MCF 10A (cell line): ENCODE measurements at places on chromosomes 1 and 21. TPM values are rescaled to one million over a fixed set of nuclear protein-coding genes. Genes with fewer than 3 reads are reported as not detected.

GRCh38 chr1:84736944-84737343 is 46.7 kb upstream of the SSX2IP start:
- DNase-seq: no peak

The MAN1A2 gene
- 32.0 and 33.4 TPM in 2 replicates for total RNA-seq

DNA sequence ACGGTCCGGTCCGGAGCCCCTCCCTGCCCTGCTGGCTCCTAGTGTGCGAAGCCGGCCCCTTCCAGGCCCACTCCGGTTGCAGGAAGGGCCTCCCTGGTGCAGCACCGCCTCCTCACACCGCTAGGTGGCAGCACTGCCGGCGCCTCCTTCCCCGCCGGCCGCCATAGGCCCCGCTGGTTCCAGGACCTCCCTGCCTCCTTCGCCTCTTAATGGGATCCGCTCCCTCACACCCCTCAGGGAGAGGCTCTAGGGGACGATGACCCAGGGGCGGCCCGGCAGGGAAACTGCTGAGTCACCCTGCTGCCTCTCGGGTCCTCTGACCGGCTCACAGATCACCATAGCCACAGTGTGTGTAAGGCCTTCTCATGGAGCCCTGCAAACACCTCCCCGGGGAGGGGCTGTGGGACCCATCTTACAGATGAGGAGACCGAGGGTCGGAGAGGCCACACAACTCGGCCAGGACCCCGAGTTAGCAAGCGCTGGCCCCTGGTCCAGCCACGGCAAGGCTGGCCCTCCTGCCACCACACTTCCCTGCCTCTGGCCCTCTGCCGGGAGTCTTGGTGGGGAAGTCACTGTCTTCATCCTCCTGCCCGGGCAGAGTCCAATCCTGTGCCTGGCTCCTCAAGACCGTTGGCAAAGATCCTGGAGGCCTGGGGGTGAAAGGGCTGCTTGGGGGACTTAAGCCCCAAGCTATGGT is 1.6 kb upstream of the AJAP1 start:
- DNase-seq: peak; percentile 44

The CYP2J2 gene
- total RNA-seq: 0.25 and 0.42 TPM in 2 replicates

GRCh38 chr1:159946242-159947187 is 1.1 kb upstream of the IGSF9 start:
- no peak for DNase-seq

- DNase-seq: no peak
Measured at GRCh38 chr1:95233319-95233736, 682 bp upstream of the RWDD3 start.

DNA sequence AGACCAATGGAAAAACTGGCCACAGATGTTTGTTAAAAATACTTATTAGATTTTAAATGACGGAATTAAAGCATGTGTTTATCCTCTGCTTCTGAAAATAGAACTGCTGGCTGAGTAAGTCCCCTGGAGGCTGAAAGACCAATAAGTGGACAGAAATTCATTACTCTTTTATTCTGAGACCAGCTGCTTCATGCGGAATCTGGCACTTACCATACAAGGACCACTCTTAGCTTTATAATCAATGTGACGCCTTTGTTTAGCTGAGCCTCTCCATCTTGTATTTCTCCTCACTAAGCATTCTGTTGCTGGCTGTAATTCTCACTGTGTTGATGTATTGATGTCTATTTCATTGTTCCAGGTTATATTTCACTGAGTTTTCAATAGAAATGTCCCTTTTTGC is 6.3 kb upstream of the EXO1 start:
- DNase-seq: no peak

The PROX1 gene
- total RNA-seq: 0.61 TPM in 2 replicates

The CNKSR1 gene
- total RNA-seq: 31.0 and 35.5 TPM in 2 replicates

The KRTAP27-1 gene
- not detected in 2 replicates for total RNA-seq

The LRRC53 gene
- total RNA-seq: not detected in 2 replicates

The SELL gene
- not detected in 2 replicates for total RNA-seq

- no peak for DNase-seq
Measured at GRCh38 chr1:193062698-193063463, 3.5 kb downstream of the RO60 start.

DNA sequence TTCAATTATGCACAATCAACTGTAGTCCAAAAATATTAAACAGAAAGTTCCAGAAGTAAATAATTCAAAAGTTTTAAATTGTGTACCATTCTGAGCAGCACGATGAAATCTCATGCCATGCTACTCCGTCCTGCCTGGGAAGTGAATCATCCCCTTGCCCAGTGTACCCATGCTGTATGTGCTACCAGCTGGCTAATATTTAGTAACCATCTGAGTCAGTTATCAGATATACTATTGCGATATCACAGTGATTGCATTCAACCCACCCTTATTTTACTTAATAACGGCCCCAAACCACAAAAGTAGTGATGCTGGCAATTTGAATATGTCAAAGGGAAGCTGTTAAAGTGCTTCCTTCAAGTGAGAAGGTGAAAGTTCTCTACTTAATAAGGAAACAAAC is 56.2 kb downstream of the EVI5 start:
- peak; percentile 61 for DNase-seq

DNA sequence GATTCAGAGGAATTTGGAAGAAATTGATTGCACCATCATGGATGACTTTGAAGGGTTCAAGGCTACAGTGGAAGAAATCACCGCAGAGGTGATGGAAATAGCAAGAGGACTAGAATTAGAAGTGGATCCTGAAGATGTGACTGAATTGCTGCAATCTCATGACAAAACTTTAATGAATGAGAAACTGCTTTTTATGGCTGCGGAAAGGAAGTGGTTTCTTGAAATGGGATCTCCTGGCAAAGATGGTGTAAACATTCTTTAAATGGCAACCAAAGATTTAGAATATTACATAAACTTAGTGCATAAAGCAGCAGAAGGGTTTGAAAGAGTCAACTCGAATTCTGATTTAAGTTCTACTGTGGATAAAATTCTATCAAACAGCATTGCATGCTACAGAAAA is 698.6 kb downstream of the PLA2G4A start:
- DNase-seq: no peak

DNA sequence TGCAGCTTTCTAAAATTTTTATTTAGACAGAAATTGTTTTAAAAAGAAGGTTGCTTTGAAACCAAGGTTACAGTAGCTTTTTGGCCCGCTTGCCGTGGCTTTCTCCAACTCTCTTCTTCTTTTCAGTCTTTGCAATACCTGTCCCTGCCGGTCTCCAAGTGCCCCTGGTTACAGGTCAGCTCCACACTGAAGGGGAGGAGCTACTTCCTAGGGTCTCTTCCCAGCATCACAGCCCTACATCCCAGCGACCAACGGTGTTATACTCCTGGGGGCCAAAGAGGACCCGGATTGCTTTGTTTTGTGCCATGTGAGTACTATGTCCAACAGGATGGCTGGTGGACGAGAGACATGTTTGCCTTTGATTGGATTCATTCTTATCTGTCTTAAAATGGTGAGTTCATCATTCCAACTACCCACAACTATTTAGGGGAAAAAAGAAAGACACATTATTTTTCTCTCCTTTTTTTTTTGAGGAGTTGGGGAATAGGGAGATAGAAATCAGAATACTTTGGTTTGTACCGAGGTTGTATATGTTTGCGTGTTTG is at the start of gene FNDC7:
Gene FNDC7 (plus strand): TSS at position 303 of the 545 bp plus-strand sequence. CDS start 26 bp downstream, at position 329.
- no peak for DNase-seq

GRCh38 chr1:88984569-88984968 is 7.9 kb downstream of the KYAT3 start:
- DNase-seq: no peak

The SCMH1 gene
- total RNA-seq: 51.4 and 55.9 TPM in 2 replicates
